ENCODE measurements at places on chromosomes 4 and X.
A peak's percentile ranks its signal among the peaks of the same experiment; 100 is the strongest.

DNA sequence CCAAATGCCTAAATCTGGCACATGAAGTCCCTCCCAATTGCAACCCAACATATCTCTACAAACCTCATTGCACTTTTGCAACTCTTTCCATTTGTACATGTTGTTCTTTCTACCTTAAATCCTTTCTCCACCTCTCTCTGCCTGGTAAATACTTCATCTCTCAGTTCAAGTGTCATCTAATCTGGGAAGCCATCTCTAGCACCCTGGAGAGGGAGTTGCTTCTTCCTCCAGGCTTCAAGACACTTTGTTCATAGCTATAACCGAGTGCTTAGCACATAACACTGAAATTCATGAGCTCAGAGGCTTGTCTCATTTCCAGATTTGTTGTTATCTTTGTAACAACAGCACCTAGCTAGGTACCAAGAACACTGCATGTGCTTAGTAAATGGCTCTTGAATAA is 114.8 kb upstream of the NAP1L5 start:
- peak; percentile 37 for DNase-seq

GRCh38 chrX:139093201-139093600 is 381.7 kb upstream of the FGF13 start:
- no peak for DNase-seq

GRCh38 chr4:3791910-3792542 is 25.8 kb downstream of the ADRA2C start:
- no peak for DNase-seq

- DNase-seq = no peak
Observed at GRCh38 chrX:47817421-47817820, 19.3 kb upstream of the ZNF81 start.

DNA sequence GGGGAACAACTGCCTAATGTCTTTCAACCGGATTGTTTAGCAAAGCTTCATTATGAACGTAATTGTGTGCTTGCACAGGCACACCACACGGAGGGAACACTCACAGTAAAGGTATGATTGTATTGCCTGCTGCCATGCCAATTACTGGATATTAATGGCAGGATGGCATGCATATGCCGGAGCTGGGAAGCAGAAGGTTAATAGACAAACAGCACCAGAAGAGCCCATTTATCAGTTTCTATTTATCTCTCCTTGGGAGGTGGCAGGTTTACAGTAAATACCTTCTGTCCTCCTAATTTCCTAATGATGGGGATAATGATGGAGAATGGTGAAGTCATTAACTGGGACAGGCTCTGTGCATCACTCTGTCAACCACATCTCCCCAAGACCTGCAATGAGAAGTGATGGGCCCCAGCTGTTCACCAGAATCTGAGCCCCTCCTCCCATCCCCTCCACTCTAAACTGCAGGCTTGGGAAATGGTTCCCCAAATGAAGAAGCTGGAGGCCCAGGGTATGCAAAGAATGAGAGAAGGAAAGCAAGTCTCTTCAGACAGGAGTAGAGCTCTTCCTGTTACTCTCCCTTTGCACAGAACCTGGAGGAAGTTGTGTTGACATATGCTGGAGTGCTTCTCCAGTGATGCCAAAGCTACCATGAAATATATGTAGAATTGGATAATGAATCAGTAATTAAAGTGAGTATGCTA is 160.8 kb downstream of the NAA11 start:
- no peak for DNase-seq

DNA sequence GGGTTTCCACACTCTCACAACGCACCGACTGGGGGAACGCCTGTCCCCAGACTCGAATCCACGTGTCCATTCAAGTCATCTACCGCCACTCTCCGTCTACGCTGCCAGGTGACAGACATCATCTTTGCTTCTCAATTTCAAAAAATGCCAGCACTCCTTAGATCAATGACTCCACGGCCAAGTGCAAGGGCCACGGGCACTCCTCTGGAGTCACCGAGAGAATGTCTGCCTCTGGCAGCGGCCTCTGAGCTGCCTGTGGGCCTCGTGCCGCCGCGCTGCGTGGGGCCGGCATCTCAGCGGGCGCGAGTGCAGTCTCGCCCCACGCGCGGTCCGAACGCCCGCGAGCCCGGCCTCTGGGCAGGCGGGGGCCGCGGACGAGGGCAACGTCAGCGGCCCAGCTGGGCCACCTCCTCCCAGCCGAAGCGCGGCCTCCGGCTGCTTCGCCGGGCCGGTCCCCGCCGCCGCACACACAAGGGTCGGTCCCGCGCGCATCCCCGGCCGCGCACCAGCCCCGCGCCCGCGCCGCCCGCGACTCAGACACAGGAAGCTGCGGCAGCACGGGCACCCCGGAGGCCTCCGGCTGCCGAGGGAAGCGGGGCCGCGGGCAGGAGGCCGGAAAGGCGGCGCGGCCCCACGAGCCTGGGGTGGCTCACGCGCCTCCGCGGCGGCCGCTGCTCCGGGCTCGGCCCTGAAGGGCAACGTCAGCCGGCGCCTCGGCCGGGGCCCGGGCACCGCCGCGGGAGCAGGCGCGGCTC is 450 bp downstream of the ACSL1 start:
- DNase-seq = no peak

DNA sequence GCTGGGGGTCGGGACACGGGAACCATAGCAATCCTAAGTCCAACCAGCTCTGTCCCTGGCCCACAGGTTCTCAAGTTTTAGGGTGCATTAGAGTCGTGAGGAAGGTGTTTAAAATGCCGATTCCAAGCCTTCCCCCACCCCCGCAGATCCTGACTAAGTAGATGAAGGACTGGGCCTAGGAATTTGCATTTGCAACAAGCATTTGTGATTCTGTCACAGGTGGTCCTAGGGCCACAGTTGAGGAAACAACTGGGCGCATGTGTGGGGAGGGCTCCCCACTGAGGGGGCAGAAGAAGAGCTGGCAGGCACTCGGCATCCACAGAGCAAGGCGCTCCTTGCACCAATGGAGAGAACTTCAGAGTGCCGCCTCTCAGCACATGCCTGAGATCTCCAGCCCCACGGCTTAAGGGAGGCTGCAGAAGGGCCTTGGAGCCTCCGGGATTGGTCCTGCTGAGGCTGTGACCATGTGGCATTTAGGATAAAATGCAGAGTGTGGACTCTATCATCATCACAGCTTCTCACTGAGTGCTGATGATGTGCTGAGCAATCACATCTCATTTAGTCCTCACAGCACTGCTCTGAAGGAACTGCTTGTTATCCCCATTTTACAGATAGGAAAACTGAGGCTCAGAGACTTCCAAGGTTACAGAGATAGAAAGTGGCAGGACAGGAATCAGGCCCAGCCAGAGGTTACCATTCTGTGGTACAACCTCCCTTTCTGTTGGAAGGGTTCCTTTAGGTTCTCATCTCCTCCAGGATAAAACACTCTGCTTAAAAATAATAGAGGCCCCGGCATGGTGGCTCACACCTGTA is 16.7 kb downstream of the SEL1L3 start:
- DNase-seq = no peak

DNA sequence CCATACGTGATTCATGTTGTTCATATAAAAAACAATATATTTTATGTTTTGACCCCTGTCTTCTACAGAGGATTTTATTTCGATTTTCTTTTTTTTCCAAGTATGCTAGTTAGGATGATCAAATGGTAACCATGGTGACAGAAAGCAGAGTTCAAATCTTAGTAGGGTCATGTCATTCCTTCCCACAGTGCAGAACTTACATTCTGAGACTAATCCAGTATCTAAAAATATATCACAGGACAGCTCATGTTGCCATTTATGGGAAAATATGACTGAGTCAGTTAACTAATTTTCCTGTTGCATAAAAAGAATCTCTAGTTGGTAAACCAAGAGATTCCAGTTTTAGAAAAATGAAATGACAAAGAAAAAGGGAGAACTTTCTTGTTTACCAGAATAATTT is 209.5 kb downstream of the PARM1 start:
- DNase-seq = no peak

GRCh38 chr4:187541666-187542065 is 453.9 kb upstream of the ZFP42 start:
- no peak for DNase-seq

All from NCI-H2029 treated with DMSO at 0.1 percent for 48 hours (cell line).